ENCODE measurements at places on chromosomes 2 and 18. TPM values are rescaled to one million over a fixed set of nuclear protein-coding genes. Genes with fewer than 3 reads are reported as not detected.
A peak's percentile ranks its signal among the peaks of the same experiment; 100 is the strongest.

Gene DNAH7
- total RNA-seq = 3.8 TPM

Gene IKZF2
- total RNA-seq = 22.2 TPM

Gene COLEC12
- not detected for total RNA-seq

Gene LRATD1
- 3.8 TPM for total RNA-seq

Gene PASK
- total RNA-seq = 77.5 TPM

Gene PROM2
- total RNA-seq = 147 TPM

Gene NOL4
- not detected for total RNA-seq

Gene DOCK10
- 33.6 TPM for total RNA-seq

Gene TTC21B
- total RNA-seq = 9.8 TPM

Gene AGXT
- total RNA-seq = not detected

Gene DSG3
- 0.13 TPM for total RNA-seq

DNA sequence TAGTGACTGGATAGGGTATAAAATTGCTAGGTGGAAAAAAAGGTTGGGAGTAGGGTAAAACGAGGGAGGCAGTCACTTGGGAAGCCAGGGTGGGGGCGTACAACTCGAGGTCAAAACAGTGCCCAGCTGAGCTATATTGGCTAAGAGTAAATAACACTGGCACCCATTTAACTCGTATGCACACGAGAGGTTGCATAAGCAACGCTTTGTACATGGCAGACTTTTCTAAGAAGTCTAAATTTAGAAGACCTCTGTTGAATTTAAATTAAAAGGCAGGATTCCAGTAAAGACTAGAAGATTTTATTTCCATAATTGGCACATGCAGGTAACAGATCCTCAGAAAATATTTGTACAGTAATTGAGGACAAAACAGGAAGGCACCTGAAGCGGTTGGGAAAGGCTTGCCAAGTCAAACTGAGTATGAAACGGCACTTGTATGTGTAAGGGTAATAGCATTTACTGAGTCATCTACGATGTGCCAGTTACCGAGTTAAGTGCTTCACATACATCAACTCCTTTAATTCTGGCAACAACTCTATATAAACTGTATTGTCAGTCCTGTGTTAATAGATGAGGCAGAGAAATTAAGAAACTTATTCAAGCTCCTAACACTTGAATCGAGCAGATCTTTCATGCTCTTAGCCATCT is 1.4 kb upstream of the MALT1 start:
- peak; percentile 7 for DNase-seq
- H3K27ac ChIP-seq = peak overlapping the region; percentile 85
- H3K27me3 ChIP-seq = no peaks in the 10 kb centered on the region
- no peaks in the 10 kb centered on the region for H3K36me3 ChIP-seq
- H3K4me1 ChIP-seq = peaks cover 64% of the 10 kb centered on the region

DNA sequence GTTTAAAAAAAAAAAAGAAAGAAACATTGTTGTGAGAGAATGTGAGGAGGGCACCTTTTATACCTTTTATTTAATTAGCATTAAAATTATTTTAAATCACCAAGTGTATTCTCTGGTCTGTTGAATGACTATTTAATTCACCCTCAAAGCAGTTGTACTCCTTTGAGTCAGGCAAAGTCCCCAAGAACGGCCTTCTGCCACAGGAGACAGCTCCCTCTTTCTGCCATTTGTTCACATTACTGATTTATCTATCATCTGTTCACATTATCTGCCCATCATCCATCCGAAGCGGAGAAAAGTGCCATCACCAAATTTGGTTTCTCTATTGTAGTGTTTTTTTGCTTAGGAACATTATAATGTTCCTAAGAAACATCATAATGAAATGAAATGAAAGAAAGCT is 240.7 kb upstream of the DPP10 start:
- no peaks in the 10 kb centered on the region for H3K36me3 ChIP-seq
- no peaks in the 10 kb centered on the region for H3K4me1 ChIP-seq
- no peak overlapping the region for H3K4me3 ChIP-seq
- DNase-seq = no peak

GRCh38 chr2:31429759-31430438 is 15.4 kb upstream of the XDH start:
- DNase-seq = peak; percentile 86
- H3K27me3 ChIP-seq = no peaks in the 10 kb centered on the region
- H3K27ac ChIP-seq = peak overlapping the region; percentile 72

GRCh38 chr2:176160986-176161824 is 4.1 kb downstream of the HOXD3 start:
- no peaks in the 10 kb centered on the region for H3K4me1 ChIP-seq
- no peaks in the 10 kb centered on the region for H3K36me3 ChIP-seq
- H3K27me3 ChIP-seq = peaks cover 91% of the 10 kb centered on the region
- no peak overlapping the region for H3K4me3 ChIP-seq
- DNase-seq = no peak

DNA sequence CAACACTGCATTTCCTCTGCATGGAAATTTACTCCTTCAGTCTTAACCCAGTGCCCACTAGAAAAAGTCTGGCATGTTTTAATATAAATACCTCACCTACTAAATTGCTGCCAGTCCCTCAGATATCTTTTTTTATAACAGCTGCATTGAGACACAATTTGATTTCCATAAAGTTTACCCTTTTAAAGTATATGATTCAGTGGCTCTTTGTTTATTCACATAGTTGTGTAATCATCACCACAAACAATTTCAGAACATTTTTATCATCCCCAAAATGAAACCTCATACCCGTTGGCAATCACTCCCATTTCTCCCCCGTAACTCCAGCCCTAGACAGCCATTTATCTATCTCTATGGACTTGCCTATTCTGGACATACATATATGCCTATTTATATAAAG is 17.0 kb upstream of the FRZB start:
- H3K27ac ChIP-seq = no peak overlapping the region
- H3K36me3 ChIP-seq = no peaks in the 10 kb centered on the region
- DNase-seq = no peak

GRCh38 chr2:41930807-41931566 is 116.8 kb upstream of the PKDCC start:
- peak overlapping the region; percentile 97 for H3K27ac ChIP-seq
- H3K36me3 ChIP-seq = no peaks in the 10 kb centered on the region
- peak; percentile 98 for DNase-seq
- H3K4me3 ChIP-seq = peak overlapping the region; percentile 24
- H3K4me1 ChIP-seq = peaks cover 85% of the 10 kb centered on the region

- no peak overlapping the region for H3K4me3 ChIP-seq
- no peak overlapping the region for H3K27ac ChIP-seq
- no peaks in the 10 kb centered on the region for H3K4me1 ChIP-seq
- peaks cover 23% of the 10 kb centered on the region for H3K36me3 ChIP-seq
Observed at GRCh38 chr2:120272763-120273481, 20.3 kb downstream of the RALB start.

DNA sequence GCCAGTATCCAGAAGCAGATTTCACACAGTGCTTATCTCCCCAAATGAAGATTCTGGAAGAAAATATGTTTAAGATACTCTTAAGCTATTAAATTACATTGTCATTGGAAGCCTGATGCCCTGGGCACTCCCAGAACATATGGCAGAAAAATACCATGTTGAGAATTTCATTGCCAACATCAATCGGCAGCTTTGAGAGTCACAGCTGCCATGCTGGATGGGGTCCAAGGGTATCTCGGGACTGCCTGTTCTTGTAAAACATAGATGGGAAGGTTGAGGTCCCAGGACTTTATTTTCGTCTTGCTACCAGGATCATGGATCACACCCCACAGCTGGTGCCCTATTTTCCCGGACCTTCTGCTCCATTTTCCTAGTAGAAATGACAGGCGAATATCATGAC is 632.5 kb downstream of the SUCLG1 start:
- H3K36me3 ChIP-seq = no peaks in the 10 kb centered on the region
- H3K27ac ChIP-seq = no peak overlapping the region
- DNase-seq = no peak
- no peaks in the 10 kb centered on the region for H3K27me3 ChIP-seq
- no peak overlapping the region for H3K4me3 ChIP-seq

DNA sequence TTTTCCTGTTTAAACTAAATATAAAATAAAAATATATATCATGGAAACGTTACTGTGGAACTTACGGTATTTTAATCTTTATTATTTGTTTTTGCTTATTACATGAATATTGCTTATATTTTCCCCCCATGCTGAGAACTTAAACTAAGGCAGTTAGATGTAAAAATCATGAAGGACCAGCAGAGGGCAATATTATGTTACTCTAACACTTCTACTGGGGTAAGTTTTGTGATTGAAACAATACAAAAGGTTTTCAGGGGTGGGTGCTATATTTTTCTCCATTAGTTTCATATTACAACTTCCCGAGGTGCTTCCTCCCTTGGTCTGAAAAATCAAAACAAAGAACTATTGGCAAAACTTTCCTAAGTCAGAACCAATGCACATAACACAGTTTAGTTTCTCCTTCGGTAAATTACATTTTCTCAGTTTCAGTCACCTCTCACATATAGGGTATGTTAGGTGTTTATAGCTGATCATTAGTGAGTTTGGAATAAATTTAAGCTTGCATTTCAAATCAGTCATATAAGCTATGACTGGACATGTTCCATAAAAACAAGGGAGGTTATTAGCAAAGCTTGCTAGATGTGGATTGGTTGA is 54.8 kb downstream of the ZNF407 start:
- no peak for DNase-seq
- no peak overlapping the region for H3K4me3 ChIP-seq
- no peak overlapping the region for H3K27ac ChIP-seq

DNA sequence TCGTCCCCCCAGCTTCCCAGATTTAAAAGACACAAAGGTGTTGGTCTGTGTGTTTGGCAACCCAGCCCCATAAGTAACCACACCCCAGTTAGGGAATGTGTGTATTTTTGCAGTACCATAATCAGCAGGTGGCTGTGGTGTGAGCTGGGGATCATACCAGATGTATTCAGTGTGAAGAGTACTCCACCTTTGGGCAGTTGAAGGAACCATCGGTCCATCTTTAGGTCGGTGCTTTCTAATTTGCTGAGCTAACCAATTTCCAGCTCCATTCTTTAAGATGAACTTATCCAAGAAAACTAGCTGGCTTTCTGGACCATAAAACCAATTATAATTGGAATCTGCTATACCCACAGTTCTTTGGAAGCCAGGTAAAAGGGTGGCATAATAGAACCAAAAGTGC is 3.2 kb downstream of the DSEL start:
- no peak overlapping the region for H3K4me3 ChIP-seq
- no peak for DNase-seq
- no peak overlapping the region for H3K27ac ChIP-seq
- H3K4me1 ChIP-seq = 0 out of 2 replicates have a peak, but pooled peaks cover 8% of the 10 kb centered on the region
- H3K36me3 ChIP-seq = no peaks in the 10 kb centered on the region

DNA sequence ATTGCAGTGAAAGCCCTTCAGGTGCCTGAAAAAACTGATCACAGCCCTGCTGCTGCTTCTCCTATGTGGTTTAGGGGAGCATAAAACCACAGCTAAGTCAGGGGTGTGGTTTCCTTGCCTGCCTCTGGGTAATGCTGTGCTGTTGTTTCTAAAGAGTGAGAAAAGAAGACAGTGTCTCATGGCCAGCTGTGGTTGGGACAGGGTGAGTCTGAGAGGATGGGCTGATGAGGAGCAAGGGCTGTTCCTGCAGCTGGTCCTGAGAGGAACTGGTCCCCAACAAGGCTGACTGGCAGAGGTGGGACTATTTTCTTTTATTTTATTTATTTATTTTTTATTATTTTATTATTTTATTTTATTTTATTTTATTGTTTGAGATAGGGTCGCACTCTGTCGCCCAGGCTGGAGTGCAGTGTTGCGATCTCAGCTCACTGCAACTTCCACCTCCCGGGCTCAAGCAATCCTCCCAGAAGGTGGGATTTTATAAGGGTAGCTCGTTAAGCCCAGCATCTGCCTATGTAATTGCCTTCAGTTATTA is 236.7 kb downstream of the FHOD3 start:
- 0 out of 2 replicates have a peak, but pooled peaks cover 5% of the 10 kb centered on the region for H3K4me1 ChIP-seq
- H3K4me3 ChIP-seq = no peak overlapping the region
- H3K36me3 ChIP-seq = no peaks in the 10 kb centered on the region
- DNase-seq = no peak

DNA sequence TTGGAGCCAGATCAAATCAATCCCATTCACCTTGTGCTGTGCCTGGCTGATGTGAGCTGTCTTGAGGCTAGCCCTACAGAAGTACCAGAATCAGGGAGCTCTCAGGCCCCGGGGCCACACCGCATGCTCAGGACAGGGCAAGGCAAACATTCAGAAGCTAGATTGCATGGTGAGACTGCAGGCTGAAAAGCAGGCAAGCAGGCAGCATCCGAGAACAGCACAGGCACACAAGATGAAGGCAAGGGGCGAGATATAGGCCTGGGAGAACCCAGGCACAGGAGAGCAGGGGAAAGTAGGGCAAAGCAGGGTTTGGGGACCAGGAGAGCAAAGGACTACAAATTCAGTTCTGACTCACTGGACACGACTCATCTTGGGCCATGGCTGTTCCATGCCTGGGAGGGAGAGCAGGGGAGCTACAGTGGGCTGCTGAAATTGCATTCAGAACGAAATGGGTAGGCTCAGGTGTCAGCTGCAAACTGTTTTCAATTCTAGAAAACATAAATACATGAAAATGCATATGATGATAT is 59.6 kb downstream of the GALNT14 start:
- H3K4me1 ChIP-seq = peaks cover 30% of the 10 kb centered on the region
- no peak overlapping the region for H3K4me3 ChIP-seq
- DNase-seq = no peak
- H3K27me3 ChIP-seq = no peaks in the 10 kb centered on the region

- H3K4me1 ChIP-seq = no peaks in the 10 kb centered on the region
- no peak overlapping the region for H3K27ac ChIP-seq
- DNase-seq = no peak
- H3K4me3 ChIP-seq = no peak overlapping the region
- peaks cover 46% of the 10 kb centered on the region for H3K36me3 ChIP-seq
- H3K27me3 ChIP-seq = no peaks in the 10 kb centered on the region
Observed at GRCh38 chr2:15610430-15610952, 18.8 kb downstream of the DDX1 start.

- no peaks in the 10 kb centered on the region for H3K4me1 ChIP-seq
- H3K36me3 ChIP-seq = no peaks in the 10 kb centered on the region
- DNase-seq = no peak
Observed at GRCh38 chr2:209834767-209835166, 63.1 kb downstream of the UNC80 start.

- no peak overlapping the region for H3K27ac ChIP-seq
- H3K4me3 ChIP-seq = no peak overlapping the region
- DNase-seq = no peak
- no peaks in the 10 kb centered on the region for H3K27me3 ChIP-seq
- H3K4me1 ChIP-seq = peaks cover 11% of the 10 kb centered on the region
Observed at GRCh38 chr2:37679072-37679695, 7.7 kb upstream of the CDC42EP3 start.

- no peaks in the 10 kb centered on the region for H3K36me3 ChIP-seq
- H3K27me3 ChIP-seq = no peaks in the 10 kb centered on the region
- DNase-seq = no peak
Observed at GRCh38 chr2:225465827-225466226, 66.3 kb downstream of the NYAP2 start.

DNA sequence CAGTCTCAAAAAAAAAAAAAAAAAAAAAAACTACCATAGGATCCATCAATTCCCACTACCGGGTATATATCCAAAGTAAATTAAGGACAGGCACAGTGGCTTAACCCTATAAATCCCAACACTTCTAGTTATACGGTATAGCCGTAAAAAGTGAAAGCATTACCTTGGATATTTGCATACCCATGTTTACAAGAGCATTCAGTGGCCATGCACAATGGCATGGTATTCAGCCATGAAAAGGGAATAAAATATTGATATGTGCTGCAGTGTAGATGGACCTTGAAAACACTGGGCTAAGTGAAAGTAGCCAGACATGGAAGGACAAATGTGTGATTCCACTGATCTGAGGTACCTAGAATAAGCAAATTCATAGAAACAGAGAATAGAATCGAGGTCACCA is 111.8 kb upstream of the CAB39 start:
- DNase-seq = no peak
- H3K4me1 ChIP-seq = peaks cover 9% of the 10 kb centered on the region
- H3K36me3 ChIP-seq = no peaks in the 10 kb centered on the region
- no peak overlapping the region for H3K4me3 ChIP-seq
- no peak overlapping the region for H3K27ac ChIP-seq

- H3K4me1 ChIP-seq = no peaks in the 10 kb centered on the region
- DNase-seq = no peak
- no peaks in the 10 kb centered on the region for H3K27me3 ChIP-seq
- H3K4me3 ChIP-seq = no peak overlapping the region
Observed at GRCh38 chr2:102025583-102026267, 34.0 kb downstream of the IL1R2 start.
